ENCODE measurements at places on chromosomes 1 and 21.

- no peak for DNase-seq
Observed at GRCh38 chr1:11417162-11417561, 61.8 kb upstream of the DISP3 start.

DNA sequence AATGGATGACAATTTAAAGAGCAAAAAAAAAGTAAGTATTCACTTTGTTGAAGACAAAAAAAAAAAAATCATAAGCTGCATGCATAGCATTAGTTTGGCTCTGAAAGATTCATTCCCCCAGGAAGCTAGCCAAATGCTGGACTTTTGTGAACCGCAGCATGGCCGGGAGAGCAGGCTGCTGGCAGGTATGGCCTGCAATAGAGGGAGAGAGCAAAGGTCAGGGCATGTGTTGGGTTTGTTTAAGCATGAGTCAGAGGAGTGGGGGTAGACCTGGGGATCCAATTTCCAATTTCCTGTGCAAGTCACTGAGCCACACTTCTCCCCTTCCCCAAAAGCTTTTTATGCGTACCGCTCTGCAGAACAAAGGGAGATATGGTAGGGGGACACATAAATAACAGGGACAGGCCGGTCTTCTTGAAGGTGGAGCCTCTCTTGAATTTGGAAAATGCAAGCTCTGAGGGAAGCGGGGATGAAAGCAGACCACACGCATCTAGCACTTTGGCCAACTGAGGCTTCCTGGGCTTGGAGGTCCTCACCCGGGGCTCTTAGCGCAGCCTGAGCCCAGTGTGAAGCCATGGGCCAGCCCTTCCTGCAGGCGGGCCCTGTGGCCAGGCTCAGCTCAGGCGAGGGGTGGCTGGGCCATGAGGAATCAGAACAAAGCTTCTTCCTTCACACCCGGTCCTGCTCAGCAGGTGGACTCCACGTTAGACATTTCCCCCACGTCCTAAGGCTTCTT is 171.1 kb downstream of the TOMM20 start:
- DNase-seq = no peak

DNA sequence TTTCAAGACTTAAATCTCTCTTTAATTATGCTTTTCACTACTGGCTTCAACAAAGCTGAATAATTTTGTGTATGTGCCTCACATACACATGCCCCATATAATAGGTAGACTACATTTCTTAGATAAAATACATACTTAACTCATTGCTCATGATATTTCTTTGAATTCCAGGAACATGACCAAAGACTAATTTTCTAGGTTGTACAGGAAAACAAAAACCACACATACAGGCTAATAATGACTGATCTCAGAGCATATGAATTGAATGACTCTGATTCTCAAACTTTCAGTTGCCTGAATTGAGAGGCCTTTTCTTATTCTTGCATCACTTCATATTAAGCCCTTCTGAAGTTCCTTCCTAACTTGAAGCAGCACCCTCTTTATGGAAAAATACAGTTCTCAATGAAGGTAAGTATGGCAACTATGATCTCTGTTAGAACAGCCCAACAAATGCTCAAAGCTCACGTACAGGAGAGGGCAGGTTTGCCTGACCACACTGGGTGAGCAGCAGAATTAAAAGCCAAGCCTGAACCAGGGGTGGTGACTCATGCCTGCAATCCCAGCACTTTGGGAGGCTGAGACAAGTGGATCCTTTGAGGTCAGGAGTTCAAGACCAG is 22.6 kb upstream of the UAP1 start:
- DNase-seq = no peak

- no peak for DNase-seq
Observed at GRCh38 chr1:62433861-62434617, 2.8 kb upstream of the USP1 start.

DNA sequence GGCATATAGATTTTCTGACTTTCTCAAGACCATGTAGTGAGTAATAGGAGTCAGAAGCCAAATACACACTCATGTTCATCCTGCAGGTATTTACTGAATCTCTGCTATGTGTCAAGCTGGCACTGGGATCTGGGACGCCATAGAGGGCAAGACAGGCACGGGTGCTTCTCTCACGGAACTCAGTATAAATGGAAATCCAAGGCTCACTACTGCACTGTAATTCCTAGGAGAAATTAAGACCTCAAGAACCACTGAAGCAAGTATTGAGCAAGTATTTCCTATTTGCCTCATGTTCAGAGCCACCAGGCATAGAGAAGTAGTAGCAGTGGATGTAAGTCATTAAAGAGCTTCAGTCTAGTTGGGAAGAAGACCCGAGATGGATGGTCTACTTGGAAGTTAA is 38.9 kb downstream of the EIF2D start:
- DNase-seq = no peak

DNA sequence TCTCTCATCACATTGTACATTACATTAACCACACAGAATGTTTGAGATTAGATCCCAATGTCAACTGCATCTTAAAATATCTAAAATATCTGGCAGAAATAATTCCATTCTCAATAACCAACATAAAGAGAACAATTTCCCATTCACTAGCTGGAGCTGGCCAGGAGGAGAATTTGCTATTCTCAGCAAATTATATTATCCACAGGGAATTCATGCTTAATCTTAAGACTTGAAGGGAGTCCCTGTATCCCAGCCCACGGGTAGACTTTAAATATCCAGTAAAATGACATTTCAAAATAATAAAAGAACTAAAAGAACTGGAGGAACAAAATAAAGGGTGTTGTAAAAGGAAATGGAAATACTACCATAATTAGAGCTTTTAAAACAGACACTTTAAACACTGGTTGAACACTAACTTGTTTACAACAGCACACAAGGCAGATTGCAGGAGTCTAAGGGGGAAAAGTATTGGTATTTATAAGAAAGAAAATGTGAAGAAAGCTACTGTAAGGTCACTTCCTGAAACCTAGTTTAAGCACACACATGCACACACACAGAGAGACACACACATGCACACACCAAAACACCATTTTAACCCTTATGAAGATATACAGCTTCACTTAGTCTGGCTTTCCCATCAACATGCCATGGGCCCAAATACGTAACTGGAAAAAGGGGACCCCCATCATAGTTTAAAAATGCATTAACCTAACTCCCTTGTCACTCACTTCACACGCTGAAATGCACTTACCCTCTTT is 107.0 kb downstream of the PTPN14 start:
- DNase-seq = no peak

DNA sequence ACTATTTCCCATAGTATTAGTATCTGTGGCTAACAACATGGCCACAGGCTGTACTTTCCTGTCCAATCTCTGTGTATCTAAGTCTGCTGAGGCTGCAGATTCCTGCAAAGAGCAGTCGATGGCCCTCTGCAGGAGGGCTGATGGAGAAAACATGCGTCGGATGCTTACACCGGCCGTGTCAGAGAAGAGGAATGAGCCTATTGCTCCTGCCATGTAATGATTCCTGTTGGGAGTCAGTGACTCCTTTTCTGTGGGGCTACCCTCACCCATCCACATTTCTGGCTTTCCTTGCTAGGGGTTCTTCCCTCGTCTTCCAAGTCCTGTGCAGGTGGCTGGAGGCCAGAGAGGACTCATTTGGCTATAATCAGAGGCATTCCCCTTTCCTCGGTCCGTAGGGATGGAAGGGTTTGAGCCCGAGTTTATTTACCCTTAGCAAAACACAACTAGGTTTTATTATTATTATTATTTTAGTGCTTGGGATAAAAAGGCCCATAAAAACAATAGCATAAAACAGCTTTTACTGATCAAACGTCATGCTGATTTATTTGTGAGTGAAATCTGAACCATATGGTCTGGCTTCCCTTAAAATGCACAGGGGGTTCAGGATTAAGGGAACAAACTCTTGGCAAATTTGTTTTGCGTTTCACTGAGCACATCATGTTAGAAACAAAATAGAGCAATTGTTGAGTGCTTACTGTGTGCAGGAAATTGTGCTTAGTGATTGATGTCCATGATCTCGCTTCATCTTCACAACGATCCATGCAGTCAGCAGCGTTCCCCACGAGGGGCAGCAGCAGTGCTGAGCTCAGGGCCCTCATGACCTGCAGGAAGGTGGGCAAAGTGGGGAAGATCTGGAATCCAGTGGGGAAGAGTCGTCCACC is 70.8 kb downstream of the KIF26B start:
- DNase-seq = no peak

DNA sequence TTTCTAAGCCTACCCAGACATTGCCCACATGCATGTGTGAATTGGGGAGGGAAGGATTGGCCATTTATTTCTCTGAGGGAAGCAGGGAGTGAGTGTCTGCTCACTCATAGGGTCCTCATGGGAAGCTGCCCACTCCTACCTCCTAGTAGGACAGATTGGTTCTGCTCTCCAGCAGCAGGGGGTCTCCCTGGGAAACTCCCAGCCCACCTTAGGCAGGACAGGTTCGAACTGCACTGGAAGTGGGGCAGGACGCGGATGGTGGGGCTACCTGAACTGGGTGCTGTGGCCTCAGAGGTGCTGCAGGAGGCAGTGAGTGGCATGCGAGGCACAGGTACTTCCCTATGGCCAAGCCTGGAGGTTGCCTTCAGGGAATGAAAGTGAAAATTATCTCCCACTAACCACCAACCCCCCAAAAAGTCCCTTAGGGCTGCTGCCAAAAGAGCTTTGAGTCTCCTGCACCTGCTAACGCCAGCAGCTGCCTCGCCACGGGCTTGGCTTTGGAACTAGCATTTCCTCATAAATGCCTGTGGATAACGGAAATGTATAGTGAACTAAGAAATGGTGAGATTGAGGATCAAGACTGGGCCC is 157.0 kb upstream of the COA6 start:
- no peak for DNase-seq

DNA sequence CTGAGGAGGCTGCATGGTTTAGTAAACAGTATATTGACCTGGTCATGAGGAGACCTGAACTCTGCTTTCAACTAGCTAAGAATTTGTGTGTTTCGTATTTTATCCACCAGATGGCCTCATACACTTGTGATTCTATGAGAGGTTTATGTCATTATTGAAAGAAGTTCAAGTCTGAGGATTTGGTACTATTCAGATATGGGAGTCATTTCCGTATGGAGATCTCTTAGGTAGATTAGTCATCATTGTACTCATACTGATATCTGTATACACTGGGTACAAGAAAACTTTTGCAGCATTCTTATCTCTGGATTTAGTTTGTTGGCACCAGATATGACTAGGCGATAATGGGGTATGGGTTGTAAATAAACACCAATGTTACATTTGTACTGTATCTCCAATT is 26.6 kb downstream of the ATF6 start:
- DNase-seq = no peak

GRCh38 chr1:179090522-179090921 is 8.7 kb downstream of the TOR3A start:
- no peak for DNase-seq

Data from T-cell (primary cell).